ENCODE measurements at places on chromosomes 13 and 19.

- no peak for DNase-seq
Observed at GRCh38 chr13:29684441-29684840, 89.0 kb upstream of the SLC7A1 start.

DNA sequence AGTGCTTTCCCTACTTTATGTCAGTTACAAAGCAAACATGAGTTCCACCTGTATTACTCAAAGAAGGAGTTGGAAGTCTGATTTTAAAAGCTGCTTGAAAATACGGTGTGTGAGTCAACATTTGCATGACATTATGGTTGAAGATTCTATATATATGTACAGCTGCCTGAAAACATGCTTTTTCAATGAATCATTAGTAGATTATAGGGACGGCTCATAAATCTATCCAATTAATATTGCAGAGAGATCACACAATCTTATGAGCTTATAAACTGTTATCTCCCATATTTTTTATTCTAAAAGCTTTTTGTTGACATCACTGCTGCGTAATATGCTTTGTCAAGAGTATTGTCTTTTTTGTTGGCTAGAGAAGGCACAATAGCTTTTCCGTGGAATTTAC lies 873.8 kb downstream of the SLITRK6 start:
- no peak for DNase-seq

GRCh38 chr13:48852911-48853727 lies 122.6 kb upstream of the FNDC3A start:
- no peak for DNase-seq

DNA sequence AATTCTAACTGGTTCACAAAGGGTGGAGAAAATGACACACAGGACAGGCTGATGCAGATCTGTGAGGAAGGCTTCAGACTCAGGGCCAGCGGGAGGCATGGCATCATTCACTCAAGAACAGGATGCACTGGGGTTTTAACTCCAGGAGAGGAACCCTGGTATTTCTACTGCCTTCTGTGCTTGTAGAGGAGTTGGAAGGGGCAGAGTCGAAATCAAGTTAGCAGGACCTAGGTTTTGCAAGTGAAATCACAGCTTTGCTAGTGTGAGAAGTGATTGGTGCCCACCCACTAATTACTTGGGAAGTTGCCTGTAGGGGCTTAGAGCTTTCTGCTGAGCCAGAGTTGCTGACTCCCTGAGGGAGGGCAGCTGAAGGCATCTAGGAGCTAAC lies 92.7 kb downstream of the AKAP11 start:
- DNase-seq, result no peak

DNA sequence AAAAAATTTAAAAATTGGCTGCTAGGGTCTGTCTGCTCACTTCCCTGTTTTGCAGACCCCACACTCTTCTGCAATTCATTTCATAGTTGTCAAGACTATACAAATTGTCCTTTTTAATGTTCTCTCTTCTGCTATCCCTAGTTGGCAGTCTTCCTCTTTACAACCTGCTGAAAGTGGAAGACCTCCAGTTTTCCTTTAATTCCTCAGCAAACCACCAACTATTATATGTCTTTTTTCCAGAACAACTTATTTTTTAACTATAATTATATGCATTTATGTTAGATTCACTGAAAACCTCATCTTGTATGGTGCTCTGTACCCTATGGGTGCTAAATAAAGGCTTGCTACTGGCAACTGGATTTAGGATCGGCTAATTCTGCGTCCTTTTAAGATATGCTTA lies 1.1 kb upstream of the PHF11 start:
- DNase-seq, result no peak

DNA sequence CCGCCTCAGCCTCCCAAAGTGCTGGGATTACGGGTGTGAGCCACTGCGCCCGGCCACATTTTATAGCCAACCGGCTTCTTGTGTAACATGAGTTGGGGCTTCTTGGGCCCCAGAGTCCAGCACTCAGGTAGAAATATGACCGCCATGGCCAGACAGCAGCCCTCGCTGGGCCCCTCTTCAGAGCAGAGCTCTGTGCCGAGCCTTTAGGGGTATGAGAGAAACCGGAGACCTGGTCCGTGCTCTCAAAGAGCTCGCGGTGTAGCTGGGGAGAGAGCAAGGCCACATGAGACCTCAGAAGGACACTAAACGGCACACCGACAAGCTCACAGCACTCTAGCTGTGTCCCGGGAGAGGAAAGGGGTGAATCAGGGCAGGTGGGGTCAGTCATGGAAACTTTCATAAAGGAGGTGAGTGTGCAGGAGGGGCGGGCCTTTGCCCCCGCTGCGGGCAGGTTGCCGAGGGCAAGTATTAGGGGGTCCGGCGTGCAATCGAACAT lies 15.8 kb downstream of the ACTN4 start:
- DNase-seq, result no peak

GRCh38 chr13:72427757-72428528 lies 299.5 kb downstream of the MZT1 start:
- DNase-seq, result no peak

DNA sequence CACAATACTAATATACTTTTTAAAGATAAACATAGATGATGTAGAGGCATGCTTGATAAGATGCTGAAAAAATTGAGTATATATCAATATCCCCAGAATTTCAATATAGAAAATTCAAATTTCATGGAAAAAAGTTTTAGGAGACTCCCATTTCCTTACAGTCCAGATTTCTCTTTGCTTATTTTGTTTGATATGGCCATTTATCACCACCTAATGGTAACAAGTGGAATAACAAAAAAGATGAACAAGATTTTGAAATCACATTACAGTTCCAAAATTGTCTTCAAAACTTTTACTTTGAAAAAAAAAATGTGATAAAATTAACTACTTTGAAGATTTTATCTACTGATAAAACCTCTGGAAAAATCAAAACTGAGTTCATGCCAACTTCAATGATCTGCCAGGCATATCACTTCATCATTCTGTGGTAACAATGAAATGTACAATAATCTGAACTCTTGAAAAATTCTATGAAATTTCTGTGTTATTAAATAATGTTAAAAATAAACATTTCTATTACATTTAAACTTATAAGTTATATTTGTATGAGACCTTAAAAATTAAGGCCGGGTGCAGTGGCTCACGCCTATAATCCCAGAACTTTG lies 17.5 kb downstream of the MIPEP start:
- no peak for DNase-seq

DNA sequence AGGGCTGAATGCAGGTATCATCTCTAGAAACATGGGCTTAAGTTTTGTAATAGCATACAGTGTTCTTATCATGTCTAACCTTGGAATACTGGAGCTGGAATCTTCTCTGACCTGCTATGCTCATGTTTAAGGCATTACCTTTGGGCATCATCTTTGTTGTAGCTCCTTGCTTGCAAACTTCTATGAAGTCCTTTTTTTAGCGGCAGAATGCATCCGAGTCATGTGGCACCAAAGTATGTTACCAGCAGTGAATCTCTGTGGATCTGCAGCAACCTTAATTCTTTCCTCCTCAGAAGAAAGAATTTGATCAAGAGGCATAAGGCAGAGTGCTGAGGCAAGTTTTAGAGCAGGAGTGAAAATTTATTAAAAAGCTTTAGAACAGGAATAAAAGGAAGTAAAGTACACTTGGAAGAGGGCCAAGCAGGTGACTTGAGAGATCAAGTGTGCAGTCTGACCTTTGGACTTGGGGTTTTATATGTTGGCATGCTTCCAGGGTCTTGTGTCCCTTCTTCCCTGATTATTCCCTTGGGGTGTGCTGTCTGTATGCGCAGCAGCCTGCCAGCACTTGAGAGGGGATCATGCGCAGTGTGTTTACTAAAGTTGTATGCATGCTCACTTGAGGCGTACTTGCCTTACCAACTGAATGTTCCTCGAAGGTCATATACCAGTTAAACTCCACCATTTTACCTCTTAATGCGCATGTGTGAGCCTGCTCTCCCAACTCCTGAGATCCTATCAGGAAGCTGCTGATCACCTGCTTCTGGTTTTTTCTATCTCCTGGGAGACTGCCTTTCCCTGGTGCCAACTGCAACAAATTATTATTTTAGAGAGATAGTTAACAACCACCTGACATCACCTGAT lies 115.5 kb downstream of the LACC1 start:
- no peak for DNase-seq

GRCh38 chr13:70386919-70387318 lies 278.7 kb upstream of the KLHL1 start:
- DNase-seq, result no peak

DNA sequence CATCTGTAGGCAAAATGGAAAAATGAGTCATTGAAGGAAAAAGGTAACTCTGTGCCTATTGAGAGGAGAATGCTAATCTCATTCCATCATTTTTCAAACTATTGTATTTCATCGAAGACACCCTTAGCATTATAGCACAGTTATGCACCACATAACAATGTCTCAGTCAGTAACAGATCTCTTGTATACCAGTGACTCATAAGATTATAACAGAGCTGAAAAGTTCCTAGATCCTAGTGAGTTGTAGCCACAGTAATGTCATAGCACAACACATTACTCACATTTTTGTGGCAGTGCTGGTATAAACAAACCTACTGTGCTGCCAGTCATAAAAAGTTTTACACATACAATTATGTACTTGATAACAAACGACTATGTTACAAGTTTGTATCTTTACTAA lies 1077.6 kb downstream of the DIAPH3 start:
- no peak for DNase-seq

GRCh38 chr19:56712611-56713276 lies 41.2 kb upstream of the ZNF835 start:
- no peak for DNase-seq

- no peak for DNase-seq
Observed at GRCh38 chr19:41530761-41531301, 45.1 kb upstream of the CEACAM21 start.

DNA sequence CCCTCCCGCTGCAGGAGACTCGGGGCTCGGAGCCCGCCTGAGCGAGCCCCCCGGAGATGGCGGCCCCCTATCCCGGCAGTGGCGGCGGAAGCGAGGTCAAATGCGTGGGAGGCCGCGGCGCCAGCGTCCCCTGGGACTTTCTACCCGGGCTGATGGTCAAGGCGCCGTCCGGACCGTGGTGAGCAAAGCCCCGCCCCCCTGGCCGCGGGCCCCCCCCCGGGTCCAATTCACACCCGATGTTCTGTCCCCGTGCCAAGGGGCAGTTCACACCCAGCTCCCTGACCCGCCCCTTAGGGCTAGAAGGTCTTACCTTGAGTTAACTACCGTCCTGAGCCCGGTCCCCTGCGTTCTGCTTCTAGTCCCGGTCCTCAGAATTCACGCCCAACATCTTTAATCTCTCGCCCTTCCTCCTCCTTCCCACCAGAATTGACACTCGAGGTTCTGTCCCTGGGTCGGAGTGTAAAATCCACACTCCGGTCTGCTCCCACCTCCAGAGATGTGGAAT lies 1.4 kb downstream of the NPAS1 start:
- no peak for DNase-seq

- DNase-seq, result no peak
Observed at GRCh38 chr19:20858218-20858617, 64.8 kb upstream of the ZNF85 start.

DNA sequence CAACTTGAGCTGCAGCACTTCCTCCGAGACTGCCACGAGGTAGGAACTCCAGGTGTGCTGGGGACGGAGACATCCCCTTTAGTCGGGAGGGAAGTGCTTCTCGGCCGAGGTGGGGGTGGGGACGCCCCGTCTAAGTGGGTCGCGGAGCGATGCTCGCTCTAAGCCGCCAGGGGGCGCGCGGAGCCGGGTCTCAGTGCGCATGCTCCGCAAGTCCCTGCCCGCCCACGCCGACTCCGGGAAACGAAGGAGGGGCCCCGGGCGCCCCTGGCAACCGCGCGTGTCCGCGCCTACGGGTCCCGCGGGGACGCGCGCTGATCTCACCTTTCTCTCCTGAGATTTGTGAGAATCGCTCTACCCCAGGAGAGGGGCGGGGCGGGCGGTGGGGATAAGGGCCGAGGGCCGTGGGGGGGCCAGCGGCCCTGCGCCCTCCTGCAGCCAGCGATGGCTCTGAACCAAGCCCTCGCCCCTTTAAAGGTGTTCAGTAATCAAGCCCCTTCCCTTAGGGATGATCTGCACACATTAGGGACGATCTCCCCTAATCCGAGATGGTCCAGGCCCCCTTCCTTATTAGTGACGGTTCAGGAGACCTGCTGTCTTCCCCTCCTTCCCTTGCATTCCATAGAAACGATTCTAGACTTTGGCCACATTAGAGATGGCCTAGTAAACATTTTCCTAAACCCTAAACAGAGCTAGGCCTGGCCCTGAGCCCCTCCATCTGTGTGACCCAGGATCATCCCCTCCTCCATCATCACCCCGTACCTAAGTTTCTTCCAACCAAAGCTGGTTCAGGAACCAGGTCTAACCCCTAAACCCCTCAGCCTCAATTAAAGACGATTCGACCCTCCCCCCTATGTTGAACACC lies 47.3 kb upstream of the SHKBP1 start:
- peak; percentile 84 for DNase-seq

GRCh38 chr13:110590577-110590976 lies 24.8 kb upstream of the NAXD start:
- no peak for DNase-seq

DNA sequence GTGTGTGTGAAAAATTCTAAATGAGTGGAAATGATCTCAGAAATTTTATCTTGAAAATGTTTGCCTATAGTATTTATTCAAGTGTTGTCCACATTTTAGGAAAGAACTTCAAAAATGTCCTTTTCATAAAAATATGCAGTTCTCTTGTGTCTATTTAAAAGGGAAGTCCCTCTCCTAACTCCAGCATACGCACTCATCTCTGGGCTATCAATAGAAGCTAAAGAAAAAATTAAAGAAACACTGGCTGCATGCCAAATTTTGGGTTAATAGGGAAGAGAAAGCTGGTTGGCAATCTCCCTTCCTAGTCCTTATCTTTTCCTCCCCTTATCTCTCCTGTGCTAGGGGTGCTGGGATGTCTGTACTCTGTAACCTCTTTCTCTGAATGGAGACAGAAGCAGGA lies 313.3 kb downstream of the ENOX1 start:
- DNase-seq, result no peak

DNA sequence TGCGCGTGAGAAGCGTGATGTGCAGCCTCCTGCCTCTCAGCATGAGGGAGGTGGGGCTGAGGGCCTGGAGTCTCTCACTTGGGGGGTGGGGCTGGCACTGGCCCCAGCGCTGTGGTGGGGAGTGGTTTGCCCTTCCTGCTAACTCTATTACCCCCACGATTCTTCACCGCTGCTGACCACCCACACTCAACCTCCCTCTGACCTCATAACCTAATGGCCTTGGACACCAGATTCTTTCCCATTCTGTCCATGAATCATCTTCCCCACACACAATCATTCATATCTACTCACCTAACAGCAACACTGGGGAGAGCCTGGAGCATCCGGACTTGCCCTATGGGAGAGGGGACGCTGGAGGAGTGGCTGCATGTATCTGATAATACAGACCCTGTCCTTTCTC lies 8.7 kb downstream of the CD177 start:
- no peak for DNase-seq

DNA sequence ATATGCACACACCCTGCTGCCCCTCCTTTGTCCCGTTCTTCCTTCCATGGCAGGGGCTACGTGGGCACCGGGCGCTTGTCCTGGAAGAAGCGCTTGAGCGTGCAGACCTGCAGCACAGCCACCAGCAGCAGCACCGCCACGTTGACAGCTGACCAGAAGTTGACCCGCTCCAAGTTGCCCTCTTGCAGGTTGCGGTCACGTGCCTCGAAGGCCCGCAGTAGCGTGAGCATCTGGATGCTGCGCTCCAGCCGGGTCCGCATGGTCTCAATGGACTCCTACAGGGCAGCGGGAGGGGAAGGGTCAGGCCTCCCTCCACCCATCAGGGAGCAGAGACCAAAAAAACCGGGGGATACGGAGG lies 3.1 kb downstream of the TMED1 start:
- DNase-seq, result no peak
